ENCODE measurements at places on chromosomes 3 and 15.

- no peak for DNase-seq
These were observed 26.7 kb upstream of the TMEM158 start for GRCh38 chr3:45252826-45253225.

- no peak for DNase-seq
These were observed 143.8 kb downstream of the ERC2 start for GRCh38 chr3:56324473-56324872.

- no peak for DNase-seq
These were observed 80.3 kb downstream of the TMEM266 start for GRCh38 chr15:76140074-76140464.

- no peak for DNase-seq
These were observed 122.2 kb downstream of the RTP4 start for GRCh38 chr3:187490366-187490765.

- no peak for DNase-seq
These were observed 34.5 kb downstream of the RUVBL1 start for GRCh38 chr3:128089135-128089534.

- DNase-seq = no peak
These were observed 183.8 kb upstream of the KCNMB2 start for GRCh38 chr3:178352326-178353005.

DNA sequence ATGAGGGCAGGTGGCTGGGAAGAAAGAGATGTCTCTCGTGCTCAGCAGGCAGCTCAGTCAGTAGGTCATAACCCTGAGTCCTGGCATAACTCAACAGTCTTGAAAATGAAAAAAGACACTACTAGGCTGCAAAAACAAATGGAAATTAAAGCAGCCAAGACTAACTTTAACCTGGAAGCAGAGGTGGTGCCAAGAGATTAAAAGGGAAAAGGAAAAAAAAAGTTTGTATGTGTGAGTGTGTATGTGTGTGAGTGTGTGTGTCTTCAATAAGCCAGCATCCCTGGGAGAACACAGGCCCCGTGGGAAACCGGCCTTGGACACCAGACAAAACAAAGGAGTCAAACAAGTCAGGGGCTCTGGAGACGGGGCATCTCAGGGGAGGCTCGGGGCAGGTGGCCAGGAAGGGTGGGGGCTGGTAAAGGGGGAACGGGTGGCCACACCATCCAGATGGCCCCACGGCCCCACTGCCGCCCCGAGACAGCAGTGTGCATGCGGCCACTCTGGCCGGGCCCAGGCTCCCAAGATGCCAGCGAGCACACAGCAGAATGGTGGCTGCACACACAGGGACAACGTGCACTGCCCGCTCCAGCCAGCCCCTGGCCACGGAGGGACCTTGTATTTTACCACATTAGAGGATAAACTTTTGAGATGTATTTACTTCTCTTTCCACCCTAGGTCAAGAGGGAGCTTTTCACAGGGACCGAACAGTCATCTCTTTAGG lies 23.8 kb downstream of the CYFIP1 start:
- no peak for DNase-seq

DNA sequence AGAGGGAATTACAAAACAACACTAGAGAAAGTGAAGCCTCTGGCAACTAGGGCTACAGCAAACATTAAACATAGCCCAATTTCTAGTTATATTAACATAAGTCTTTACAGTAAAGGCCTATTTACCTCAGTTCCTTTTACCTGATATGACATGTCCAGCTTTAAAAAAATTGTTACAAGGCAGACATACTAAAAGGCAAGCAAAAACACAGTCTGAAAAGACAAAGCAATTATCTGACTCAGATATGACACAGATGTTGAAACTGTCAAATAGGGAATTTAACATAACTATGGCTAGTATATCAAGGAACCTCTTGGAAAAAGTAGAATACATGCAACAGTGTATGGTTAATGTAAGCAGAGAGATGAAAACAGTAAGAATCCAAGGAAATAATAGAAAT lies 238.6 kb downstream of the RAP2B start:
- no peak for DNase-seq

GRCh38 chr3:72100080-72100511 lies 315.1 kb upstream of the PROK2 start:
- DNase-seq = no peak

DNA sequence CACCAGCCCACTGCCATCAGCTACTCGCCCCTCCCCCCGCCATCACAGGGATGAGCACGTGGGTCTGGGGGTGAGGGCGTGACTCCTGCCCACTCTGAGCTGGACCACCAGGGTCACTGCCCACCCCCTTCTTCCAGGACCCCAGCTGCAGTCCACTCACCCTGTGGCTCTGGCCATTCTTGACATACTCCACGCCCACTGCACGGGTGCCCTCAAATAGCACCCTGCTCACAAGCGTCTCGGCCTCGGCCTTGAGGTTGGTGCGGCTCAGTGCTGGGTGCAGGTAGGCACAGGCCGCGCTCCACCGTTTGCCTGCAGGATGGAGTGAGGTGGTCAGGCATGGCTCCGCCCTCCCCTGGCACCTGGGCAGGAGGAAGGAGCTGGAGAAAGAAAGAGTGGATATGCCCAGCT lies 23.9 kb downstream of the CHDH start:
- DNase-seq = no peak

DNA sequence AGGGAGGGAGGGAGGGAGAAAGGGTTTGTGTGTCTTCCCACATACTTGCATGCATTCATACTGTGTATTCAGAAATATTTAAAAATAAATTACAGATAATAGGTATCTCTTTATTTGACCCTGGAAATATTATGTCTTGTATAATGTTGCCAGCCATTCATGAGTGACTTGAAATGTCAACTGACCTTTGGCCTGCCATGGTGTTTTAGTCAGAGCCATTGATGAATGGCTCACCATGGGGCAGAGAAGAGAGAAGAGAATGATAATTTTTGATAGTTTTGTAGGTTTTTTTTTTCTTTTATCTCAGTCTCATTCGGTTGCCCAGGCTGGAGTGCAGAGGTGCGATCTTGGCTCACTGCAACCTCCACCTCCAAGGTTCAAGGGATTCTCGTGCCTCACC lies 121.2 kb downstream of the ATG7 start:
- no peak for DNase-seq

GRCh38 chr15:48721061-48721810 lies 75.7 kb upstream of the FBN1 start:
- DNase-seq = no peak

- no peak for DNase-seq
These were observed 237.6 kb upstream of the MME start for GRCh38 chr3:154842536-154842935.

DNA sequence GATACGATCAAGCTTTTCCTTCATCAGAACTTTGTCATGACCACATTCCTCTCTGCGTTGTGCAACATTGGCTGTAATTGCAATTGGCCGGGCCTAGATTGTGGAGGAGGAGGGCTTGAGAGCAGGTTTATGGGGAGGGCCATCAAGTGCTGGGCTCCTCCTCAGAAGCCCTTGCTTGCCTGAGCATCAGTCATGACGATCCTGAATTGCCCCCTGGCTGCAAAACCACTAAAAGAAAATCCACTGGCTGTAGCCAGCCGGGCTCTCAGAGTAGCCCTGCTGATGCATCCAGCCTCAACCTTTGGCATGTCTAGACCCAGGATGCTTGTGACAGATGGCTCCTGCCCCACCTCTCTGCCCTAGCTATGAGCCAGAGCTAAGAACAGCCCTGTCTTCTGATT lies 13.4 kb upstream of the TRH start:
- no peak for DNase-seq

DNA sequence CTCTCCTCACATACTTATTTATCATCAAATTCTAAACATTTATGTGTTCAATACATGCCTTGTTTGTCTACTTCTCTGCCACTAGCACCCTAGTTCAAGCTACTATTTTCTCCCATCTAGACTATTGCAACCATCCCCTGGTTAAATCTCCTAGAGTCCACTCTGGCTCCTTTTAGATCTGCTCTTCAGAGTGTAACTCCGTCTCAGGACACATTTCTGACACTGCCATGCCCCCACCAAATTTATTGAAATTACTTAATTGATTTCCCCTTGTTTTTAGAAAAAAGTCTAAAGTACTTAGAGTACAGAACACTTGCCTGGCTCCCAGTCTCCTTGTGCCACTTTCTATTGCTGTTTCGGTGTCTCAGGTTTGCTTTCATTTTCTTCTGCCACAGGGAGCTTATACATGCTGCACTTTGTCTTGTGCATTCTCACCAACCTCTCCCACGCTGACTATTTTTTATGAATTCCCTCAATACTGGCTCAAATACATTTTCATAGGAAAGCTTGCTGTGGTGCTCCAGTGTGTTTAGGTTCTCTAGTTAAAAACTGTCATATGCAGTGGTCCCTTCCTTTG lies 792.3 kb downstream of the DIPK2A start:
- no peak for DNase-seq

GRCh38 chr3:194497799-194498575 lies 11.2 kb upstream of the ATP13A3 start:
- DNase-seq = no peak

- no peak for DNase-seq
These were observed 216.1 kb downstream of the MTHFS start for GRCh38 chr15:79680720-79681119.

GRCh38 chr3:119524931-119525662 lies 26.8 kb downstream of the TIMMDC1 start:
- DNase-seq = no peak

DNA sequence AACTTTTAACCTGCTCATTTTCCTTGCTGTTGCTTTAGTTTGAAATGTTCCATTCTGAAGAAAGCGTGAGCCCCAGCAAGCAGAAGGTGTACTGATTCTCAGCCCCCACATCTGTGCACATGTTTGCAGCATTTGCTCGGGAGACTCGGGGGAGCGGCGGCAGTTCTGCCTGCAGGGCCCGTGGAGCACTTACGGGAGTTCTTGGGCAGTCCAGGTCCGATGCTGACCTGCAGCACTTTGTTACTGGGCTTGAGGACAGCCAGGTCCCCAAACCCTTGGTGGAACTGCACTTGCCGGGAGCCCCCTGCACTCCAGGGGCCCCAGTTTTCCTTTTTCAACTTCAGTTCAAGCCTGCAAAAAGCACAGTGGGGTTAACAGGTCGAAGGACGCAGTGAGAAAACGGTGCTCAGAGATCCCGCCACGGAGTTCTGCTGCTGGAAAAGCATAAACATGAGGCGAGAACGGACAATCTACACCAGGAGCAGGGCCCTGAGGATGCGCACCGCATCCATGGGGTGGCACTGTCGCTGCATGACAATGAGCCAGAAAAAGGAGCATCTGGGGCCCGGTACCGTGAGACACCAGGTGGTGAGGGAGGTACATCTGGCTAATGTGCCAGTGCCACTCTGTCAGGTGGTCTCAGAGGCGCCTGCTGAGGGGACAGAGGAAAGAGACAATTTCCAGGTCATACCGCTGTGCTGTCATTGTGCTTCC lies 45.6 kb upstream of the LDHAL6B start:
- DNase-seq = no peak

DNA sequence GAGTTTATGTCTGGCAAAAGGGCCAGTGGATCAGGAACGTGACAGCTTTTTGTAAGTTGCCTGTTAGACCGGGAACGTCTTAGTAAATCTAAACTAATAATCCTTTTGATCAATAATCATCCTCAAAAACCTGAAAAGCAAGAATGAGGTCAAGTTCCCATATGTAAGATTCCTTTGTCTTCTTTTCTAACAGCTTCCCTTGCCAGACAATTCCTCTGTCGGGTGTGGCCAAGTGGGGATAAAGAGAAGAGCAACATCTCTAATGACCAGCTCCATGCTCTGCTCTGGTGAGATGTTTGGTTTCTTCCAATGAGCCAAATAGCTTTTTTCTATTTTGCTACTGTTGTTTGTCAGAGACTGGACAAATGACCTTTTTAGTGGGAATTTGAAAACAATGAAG lies 19.8 kb downstream of the FANCD2OS start:
- no peak for DNase-seq

DNA sequence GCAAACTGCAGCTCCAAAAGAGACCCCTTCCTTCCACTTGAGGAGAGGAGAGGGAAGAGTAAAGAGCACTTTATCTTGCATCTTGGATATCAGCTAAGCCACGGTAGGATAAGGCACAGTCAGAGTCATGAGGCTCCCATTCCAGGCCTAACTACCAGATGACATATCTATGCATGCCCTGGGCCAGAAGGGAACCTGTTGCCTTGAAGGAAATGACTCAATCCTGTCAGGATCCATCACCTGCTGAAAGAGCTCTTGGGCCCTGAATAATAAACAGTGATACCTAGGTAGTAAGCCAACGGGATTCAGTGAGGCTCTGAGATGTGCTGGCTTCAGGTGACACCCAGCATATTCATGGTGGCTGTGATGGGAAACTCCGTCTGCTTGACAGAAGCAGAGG lies 118.5 kb upstream of the EPHA3 start:
- no peak for DNase-seq

Data from stimulated activated CD4-positive, alpha-beta T cell treated with anti-CD3 and anti-CD28 coated beads, Interleukin-1b, Interleukin-23, amount 100 ng/mL, for 1 hour (primary cell).